ENCODE measurements at places on chromosomes 7 and 10. TPM values are rescaled to one million over a fixed set of nuclear protein-coding genes. Genes with fewer than 3 reads are reported as not detected.

Gene ATG9B
- total RNA-seq: not detected

Gene CCZ1
- 77.4 TPM for total RNA-seq

Gene UPP1
- total RNA-seq: 42.9 TPM

Gene POM121
- total RNA-seq: 4.0 TPM

Gene RELN
- total RNA-seq: 0.29 TPM

Gene CCDC3
- not detected for total RNA-seq

Gene CFAP70
- 0.29 TPM for total RNA-seq

Gene BUD31
- total RNA-seq: 87.6 TPM

Gene FAM25A
- not detected for total RNA-seq

Gene CYP26C1
- not detected for total RNA-seq

Gene OR2A42
- not detected for total RNA-seq

Gene NRCAM
- total RNA-seq: 1.1 TPM

Gene INSYN2A
- total RNA-seq: under 0.01 TPM

Gene MYL7
- total RNA-seq: not detected

Gene TNPO3
- total RNA-seq: 47.7 TPM

Gene ARMH3
- total RNA-seq: 10.7 TPM

Gene FEZF1
- total RNA-seq: not detected

Gene CFAP69
- total RNA-seq: 3.4 TPM

Gene FOXI2
- not detected for total RNA-seq

Gene ANTXRL
- total RNA-seq: not detected

Gene CALCR
- not detected for total RNA-seq

Gene TMEM196
- total RNA-seq: not detected

Gene SPDYE9
- not detected for total RNA-seq

Gene LEP
- not detected for total RNA-seq

Gene KLF14
- total RNA-seq: not detected

Gene CYP3A7
- not detected for total RNA-seq

All from myometrial cell (primary cell).